ENCODE measurements at places on chromosomes 5 and 9.

DNA sequence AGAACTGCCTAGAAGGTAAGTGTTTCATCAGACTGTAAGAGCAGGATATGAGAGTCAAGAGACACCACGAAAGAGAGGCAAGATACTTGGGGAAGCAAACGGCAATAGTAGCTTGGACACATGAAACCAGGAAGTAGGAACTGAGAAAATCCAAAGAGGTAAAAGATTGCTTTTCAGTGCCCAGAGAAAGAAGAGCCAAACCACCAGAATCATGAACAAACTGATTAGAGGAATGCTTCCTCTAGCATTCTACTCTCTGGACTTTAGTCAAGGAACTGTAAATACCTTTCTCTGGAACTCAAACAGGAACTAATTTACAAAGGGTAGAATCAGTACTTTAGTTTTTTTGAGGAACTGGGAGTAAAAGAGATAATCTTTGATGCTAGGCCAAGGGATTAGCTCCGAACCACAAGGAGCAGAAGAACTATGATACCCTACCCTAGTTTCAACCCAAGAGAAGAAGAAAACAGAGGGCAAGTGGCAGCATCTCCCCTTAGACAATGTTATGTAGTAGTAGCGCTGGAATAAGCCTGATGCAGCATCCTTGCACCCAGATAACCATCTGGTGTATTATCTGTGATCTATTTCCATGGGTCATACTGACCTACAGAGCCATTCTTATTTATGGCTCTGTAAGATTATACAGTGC, 41.3 kb downstream of the EFCAB9 start:
- no peak for DNase-seq

- DNase-seq: no peak
Measured at GRCh38 chr9:105346273-105346672, 101.6 kb upstream of the FSD1L start.

DNA sequence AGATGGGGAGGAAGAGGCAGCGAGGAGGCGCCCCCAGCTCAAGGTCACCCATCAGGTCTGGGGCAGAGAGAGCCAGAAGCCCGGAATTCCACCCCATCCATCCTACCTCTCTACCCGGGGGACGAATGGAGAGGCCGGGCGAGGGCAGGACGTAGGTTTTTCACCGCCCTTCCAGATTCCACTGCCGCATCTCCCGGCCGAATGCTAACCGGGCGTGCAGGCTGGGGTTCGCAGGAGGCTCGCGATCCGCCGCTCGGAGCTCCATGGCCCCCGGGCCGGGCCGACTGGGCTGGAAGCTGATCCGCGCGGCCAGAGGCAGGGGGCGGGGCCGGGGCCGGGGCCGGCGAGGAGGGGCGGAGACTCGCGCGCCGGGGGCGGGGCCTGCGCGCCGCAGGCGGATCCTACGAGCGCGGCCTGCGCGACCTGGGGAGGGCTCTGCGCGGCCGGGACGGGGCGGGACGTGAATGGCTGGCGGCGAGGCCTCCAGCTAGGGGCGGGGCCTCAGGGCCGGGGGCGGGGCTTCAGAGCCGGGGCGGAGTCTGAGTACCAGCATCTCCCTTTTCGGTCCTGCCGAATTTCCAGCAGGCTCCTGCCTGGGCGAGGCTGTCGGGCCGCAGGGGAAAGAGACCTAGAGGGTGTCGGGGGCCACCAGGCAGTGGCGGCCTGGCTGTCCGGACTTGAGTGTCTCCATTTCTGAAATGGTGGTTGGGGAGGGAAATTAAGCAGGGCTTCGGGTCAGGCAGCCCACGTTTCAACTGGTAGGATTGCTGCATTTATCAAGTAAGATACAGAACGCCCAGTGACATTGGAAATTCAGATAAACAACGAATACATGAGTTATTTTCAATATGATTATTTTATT, at the start of gene ST6GALNAC4:
TSS of gene ST6GALNAC4 (minus strand) at position 322 of the 862 bp plus-strand sequence. CDS start 622 bp downstream, outside the sequence.
- DNase-seq: peak; percentile 94

- no peak for DNase-seq
Measured at GRCh38 chr5:4855036-4855435, 285.1 kb upstream of the ADAMTS16 start.

DNA sequence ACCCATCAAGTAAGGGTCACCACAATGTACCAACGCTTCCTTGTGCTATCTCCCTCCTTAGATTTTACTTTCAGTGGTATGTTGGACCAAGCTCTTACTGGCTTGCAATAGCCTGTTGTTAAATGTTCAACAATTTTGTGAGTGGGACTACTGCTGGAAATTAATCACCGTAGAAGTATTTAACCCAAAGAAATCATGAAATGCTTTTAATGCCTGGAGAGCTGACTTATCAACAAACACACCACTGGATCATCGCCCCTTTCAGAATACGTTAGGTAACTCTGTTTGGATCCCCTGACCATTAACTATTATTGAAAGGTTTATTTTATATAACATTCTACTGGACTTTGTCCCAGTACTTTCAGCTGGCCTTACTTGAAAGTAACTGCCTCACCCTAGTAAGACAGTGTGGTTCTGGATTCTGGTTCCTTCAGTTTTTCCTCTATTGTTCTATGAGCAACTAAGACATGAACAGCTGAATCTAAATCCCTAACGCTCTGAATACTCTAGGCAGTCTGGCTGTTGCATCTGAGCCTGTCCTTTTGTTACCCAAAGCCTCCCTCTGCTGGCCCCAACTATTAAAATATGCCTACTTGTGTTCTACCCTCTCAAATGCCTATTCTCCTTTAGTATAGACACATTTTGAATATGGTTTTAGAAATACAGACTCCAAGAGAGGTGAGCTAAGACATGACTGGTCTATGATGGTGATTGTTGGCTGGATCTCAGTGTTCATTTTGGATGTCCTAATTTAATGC, 1203.4 kb upstream of the DMAC1 start:
- DNase-seq: no peak

DNA sequence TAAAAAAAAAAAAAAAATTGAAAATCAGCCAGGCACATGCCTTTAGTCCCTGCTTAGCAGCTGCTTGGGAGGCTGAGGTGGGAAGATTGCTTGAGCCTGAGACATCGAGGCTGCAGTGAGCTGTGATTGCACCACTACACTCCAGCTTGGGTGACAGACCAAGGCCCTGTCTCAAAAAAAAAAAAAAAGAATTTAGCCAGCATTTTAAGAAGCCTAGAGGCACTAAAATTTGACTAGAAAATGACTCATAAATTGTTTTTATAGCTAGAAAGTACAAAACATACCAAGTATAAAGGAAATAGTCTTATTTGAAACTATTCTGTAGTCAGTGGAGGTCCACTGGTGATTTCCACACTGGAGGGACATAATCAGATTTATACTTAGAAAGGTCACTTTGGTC, 17.5 kb downstream of the LRRC70 start:
- DNase-seq: no peak

DNA sequence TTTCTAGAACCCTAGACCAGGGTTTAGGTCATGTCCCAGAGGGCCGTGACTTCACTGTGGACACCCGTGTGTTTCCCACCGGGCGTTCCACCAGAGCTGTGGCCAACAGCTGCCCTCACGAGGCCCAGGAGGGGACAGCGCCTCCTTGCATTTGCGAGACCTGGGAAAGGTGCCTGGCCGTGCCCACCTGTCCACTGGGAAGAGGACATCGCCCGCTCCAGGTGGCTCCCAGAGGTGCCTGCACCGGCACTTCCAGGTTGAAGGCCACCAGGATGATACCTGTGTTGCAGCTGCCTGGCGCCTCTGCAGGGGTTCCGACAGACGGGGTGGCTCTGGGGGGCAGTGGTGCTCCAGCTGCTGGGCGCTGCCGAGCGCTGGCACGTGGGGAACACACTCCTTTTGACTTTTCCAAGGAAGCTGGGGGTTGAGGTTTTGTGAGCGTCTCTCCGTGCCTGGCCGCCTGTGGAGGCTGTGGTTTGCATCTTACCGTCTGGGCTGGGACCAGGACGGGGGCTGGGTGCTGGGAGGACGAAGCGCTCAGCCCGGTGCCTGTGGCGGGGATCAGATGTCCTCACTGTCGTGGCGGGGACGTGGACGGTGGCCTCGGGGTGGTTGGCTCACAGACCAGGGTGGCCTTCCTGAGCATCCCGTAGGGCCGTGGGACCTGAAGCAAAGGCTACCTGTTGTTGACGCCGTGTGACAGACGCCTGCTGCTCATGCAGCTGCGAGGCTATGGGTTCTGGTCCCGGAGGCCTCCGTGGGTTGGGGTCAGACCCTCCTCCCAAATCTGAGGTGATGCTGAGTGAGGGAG, 19.2 kb downstream of the NKD2 start:
- DNase-seq: no peak

DNA sequence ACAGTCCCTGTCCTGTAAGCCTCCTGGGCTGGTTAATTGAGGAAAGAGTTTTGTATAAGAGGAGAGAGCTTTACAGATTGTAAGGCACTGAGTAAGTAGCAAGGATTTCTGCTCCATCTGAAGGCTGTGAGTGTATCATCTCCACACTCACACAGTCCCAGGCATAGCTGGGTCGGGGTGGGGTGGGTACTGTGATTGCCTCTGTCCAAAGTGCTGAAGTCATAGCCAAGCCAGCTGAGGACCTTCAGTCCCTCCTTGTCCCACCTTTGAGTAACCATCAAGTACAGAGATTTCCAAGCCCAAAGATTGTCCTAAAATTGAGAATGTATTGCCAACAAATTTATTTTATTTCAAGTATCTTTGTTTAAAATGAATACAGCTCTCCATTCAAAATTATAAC, 5.5 kb upstream of the DNAJB5 start:
- no peak for DNase-seq

DNA sequence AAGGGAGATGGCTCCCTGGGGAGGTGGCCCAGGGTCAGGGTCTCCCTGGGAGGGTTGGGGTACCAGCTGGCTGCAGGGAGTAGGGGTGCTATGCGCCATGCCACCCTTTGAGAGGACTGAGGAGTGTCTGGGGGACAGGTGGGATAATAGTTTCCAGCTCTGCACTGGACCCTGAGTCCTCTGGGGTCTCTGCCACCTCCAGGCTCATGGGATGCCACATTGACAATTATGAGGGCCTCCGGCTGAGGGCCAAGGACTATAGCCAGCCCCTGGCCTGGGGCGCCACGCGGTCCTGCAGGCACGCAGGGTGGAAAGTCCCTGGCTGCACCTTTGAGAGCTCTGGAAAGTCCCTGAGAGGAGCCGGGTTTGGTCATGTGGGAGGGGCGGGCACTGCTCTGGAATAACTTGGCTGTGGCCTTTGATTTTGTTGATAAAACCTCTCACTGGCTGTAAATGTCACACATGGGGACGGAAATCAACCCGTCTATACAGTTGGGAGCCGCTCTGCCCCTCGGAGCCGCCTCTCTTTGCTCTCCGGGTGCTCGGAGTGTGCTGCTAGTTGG, 16.0 kb downstream of the TRAF2 start:
- DNase-seq: peak; percentile 84

- no peak for DNase-seq
Measured at GRCh38 chr5:102222772-102223171, 73.3 kb downstream of the SLCO4C1 start.

GRCh38 chr9:7936996-7937395, 137.4 kb upstream of the DMAC1 start:
- no peak for DNase-seq

- no peak for DNase-seq
Measured at GRCh38 chr5:15914638-15915037, 265.0 kb downstream of the MARCHF11 start.

- no peak for DNase-seq
Measured at GRCh38 chr5:114360816-114361723, 800 bp upstream of the KCNN2 start.

DNA sequence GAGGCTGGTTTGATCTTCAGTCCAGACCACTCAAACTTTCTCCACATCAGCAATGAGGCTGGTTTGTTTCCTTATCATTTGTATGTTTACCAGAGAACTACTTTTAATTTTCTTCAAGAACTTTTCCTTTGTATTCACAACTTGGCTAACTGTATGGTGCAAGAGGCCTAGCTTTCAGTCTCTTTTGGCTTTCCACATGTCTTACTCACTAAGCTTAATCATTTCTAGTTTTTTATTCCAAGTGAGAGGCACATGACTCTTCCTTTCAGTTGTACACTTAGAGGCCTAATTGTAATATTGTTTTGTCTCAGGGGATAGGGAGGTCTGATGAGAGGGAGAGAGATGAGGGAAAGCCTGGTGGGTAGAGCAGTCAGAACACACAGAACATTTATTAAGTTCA, 554.0 kb upstream of the ARRDC3 start:
- no peak for DNase-seq

GRCh38 chr9:137127301-137128157, 11.4 kb upstream of the GRIN1 start:
- no peak for DNase-seq

DNA sequence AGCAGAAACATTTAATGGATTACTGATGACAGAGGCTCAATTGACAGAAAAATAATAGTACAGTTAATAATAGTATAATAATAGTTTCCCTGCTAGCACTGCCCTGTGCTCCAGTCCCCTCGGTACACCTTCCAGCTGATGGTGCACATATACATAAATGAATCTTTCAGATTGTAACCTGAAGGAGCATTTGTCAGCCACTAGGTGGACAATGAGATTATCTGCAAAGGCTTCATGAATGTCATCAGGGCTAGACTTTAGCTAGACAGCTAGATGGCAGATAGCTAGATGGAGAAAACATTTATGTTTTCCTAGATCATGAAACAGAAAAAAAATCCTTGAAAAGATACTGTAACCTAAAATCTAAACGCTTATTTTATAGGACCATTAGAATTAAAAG, 304.4 kb upstream of the SMC2 start:
- DNase-seq: no peak

GRCh38 chr5:39543335-39543734, 118.6 kb upstream of the DAB2 start:
- no peak for DNase-seq

- DNase-seq: no peak
Measured at GRCh38 chr5:168234133-168234532, 57.3 kb upstream of the WWC1 start.

GRCh38 chr5:4252385-4252784, 656.8 kb downstream of the IRX1 start:
- DNase-seq: no peak

- DNase-seq: no peak
Measured at GRCh38 chr9:132833550-132834121, 44.4 kb downstream of the AK8 start.

DNA sequence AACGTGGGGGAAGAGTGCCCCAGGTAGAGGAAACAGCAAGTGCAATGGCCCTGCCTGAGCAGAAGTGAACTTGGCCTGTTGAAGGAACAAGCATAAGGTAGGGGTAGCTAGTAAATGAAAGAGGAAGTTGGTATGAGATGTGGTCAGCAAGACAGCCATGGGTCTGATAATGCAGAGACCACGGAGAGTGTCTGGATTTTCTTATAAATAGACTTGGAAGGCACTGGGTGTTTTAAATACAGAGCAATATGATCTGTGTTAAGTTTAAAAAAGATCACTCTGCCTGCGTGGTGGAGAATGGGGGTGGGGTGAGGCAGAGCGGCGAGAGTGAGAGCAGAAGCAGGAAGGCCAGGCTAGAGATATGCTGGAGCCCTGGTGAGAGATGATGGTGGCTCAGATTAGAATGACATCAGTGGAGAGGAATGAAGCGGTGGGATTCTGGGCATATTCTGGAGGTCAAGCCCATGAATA, 4.2 kb downstream of the ADAM19 start:
- DNase-seq: no peak

DNA sequence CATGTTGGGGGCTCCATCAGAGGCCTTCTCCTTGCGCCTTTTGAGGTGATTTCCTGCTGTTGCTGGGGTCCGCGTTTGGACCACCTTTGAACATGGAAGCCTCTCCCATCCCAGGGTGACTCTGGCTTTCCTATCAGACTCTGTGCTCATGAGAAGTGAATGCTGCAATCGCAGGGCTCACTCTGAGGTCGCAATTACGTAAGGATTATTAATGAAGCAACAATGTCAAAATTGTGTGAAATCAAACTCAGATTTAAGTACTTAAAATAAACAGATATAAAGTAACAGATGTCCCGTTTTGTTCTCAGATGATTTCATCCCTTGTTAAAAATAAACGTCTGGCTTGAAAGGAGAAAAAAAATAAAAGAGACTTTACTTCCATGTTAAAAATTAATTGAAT, 634.2 kb downstream of the BNC2 start:
- DNase-seq: no peak
